Urothelium cell line (cell line): ENCODE measurements at places on chromosomes 3 and 15.

- no peak for DNase-seq
Observed at GRCh38 chr3:4150816-4151215, 152.4 kb upstream of the SETMAR start.

DNA sequence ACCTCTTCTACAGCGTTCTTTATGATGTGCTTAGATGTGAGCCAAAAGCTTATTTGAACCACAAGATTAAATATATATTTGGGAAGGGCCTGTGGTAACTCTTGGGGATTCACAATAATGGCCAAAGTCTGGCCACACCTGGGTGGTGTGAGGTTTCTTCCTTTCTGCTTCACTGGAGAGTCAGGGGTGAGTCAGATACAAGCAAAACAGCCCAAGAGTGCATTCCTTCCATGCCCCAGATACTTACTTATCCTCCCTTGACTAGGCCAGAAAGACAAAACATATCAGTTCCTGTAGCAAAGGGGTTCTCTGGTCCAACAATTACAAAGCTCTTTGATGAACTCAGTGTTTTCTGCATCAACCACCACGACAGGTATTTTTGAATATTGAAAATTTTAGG is 941 bp downstream of the ZBED2 start:
- DNase-seq, result peak; percentile 65

- no peak for DNase-seq
Observed at GRCh38 chr3:71180524-71180923, 403.0 kb downstream of the FOXP1 start.

- no peak for DNase-seq
Observed at GRCh38 chr3:165193366-165194254, 2.6 kb downstream of the SLITRK3 start.
